Activated CD4-positive, alpha-beta T cell treated with anti-CD3 and anti-CD28 coated beads for 36 hours (primary cell): ENCODE measurements at places on chromosomes 7 and 10. TPM values are rescaled to one million over a fixed set of nuclear protein-coding genes. Genes with fewer than 3 reads are reported as not detected.

MSS51 gene
- 1.9 TPM for total RNA-seq

C10orf67 gene
- total RNA-seq = 0.41 TPM

SFRP5 gene
- not detected for total RNA-seq

PNLIPRP2 gene
- not detected for total RNA-seq

ZNF804B gene
- not detected for total RNA-seq

BEND7 gene
- not detected for total RNA-seq

CNTNAP2 gene
- not detected for total RNA-seq

CTNNA3 gene
- not detected for total RNA-seq

TRRAP gene
- total RNA-seq = 54.0 TPM

TMEM176A gene
- total RNA-seq = not detected

ANXA8L1 gene
- not detected for total RNA-seq

TRIM4 gene
- 25.7 TPM for total RNA-seq

ADARB2 gene
- total RNA-seq = not detected

HABP2 gene
- not detected for total RNA-seq

HMX3 gene
- not detected for total RNA-seq

AMPH gene
- total RNA-seq = not detected

JAKMIP3 gene
- total RNA-seq = 0.35 TPM

FKBP6 gene
- total RNA-seq = not detected

RBP3 gene
- not detected for total RNA-seq

SEMA3E gene
- total RNA-seq = not detected

CACNB2 gene
- total RNA-seq = not detected

PTF1A gene
- total RNA-seq = not detected

C7orf25 gene
- total RNA-seq = 5.4 TPM

FEZF1 gene
- total RNA-seq = not detected

CPVL gene
- not detected for total RNA-seq

GRM3 gene
- total RNA-seq = not detected

LRRC4 gene
- total RNA-seq = 0.37 TPM

ADAM8 gene
- 176 TPM for total RNA-seq

ITIH2 gene
- total RNA-seq = not detected

HOGA1 gene
- total RNA-seq = not detected

OPALIN gene
- total RNA-seq = not detected

PAX4 gene
- not detected for total RNA-seq

CYP3A5 gene
- total RNA-seq = not detected

ST7 gene
- 6.4 TPM for total RNA-seq

PNLIPRP1 gene
- total RNA-seq = not detected

IQCE gene
- 7.2 TPM for total RNA-seq

TRPV5 gene
- not detected for total RNA-seq

TAC1 gene
- 0.54 TPM for total RNA-seq

CBX3 gene
- 173 TPM for total RNA-seq

STYXL1 gene
- 50.5 TPM for total RNA-seq

INPP5F gene
- total RNA-seq = 10.9 TPM

ZNF467 gene
- 0.25 TPM for total RNA-seq

ADCY1 gene
- 0.82 TPM for total RNA-seq

TDRD1 gene
- total RNA-seq = 0.21 TPM

LLCFC1 gene
- total RNA-seq = not detected

CYP2W1 gene
- not detected for total RNA-seq

PLEKHA1 gene
- total RNA-seq = 11.7 TPM

GNGT1 gene
- total RNA-seq = not detected

LDB1 gene
- total RNA-seq = 86.7 TPM

SSBP1 gene
- total RNA-seq = 183 TPM

SCIN gene
- total RNA-seq = 0.64 TPM

CCDC172 gene
- total RNA-seq = not detected

CCDC3 gene
- 0.18 TPM for total RNA-seq

MPP7 gene
- total RNA-seq = 10.9 TPM

CRYGN gene
- total RNA-seq = 0.11 TPM

EPHA1 gene
- 2.4 TPM for total RNA-seq

IMMP2L gene
- 15.8 TPM for total RNA-seq

FUOM gene
- total RNA-seq = 28.3 TPM

PROSER2 gene
- 0.78 TPM for total RNA-seq
